Stimulated activated CD8-positive, alpha-beta memory T cell treated with anti-CD3 and anti-CD28 coated beads, Interleukin-4, amount 100 ng/mL, for 1 hour (primary cell): ENCODE measurements at places on chromosomes 6 and 20.
A peak's percentile ranks its signal among the peaks of the same experiment; 100 is the strongest.

DNA sequence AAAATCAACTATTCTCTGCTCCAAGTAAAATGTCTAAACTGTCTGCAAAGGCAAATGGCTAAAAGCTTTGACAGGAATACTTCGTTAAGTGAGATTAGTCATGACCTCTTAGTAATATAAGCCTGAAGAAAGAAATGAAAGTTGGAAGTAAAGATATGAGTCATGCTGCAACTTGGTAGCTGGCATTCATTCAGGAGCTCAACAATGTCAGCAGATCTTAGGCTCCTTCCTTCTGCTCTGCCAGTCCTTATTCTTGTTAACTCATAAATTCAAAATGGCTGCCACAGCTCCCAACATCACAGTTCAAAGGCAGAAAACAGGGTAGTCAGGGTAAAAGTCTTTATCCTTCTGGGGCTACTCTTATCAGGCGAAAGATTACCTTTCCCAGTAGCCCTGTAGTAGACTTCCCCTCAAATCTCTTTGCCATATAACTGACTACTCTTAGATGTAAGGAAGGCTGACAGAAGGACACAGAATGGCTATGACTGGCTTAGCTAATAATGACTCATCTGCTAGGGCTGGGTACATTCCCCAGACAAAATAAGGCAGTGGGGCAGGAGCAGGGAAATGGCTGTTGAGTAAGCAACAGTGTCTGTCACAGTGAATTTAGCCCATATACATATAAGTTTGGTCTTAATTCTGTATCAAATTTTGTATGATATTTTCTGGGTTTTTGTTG, 24.4 kb upstream of the C6orf62 start:
- no peak for DNase-seq

DNA sequence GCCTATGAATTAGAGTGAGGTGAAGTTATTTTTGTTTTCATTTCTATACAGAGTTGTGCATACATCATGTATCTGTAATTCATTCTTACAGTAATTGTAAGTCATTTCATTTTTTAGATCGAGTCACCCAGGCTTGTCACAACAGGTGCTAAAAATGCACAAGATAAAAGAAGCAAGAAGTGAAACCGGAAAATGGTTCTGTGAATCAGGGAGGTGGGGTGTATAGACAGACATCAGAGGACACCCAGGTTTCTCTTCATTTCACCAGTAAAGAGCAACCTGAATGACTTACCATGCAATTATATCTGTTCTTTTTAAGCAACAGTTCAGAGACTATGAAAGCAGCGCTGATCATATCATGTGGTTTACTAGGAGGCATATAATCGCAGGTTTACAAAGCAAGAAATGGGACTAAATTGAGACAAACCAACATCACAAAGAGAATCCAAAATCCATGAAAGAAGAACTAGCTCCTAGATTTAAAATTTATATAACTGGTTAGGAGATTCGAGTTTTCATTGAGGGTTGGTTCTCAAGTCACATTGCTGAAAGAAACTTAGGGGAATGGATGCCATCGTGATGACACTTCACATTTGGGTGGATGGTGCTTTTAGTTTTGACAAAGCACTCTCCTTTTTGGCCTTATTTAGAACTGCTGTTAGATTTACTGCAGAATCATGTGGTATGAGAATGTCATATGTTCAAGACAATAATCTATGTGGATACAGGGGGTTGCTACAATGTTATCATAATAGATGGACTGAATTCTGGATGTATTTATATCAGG, 27.9 kb upstream of the TBC1D7 start:
- DNase-seq = no peak

DNA sequence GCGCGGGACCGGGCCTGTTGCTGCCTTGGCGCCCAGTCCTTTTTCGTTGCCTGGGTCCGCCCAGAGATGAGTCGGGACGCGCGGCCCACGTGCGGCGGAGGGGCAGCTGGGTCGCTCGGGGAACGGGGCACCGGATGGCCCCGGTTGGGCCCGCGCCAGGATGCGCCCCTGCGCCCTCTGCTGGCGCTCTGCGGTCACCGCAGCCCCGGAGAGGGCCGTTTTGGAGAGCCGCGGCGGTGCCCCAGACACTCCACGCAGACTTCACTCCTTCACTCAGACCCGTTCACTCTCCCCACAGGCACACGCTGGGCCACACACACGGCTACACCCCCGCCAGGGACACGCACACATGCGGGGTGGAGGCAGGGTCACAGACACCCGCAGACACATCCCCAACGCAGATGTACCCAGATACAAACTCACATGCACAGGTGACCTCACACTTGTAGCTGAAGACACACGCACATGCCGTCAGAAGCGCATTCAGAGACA, 38.8 kb downstream of the SRC start:
- DNase-seq = peak; percentile 63

GRCh38 chr20:20363434-20363798, 4.5 kb upstream of the INSM1 start:
- no peak for DNase-seq

GRCh38 chr6:12313306-12313991, 23.3 kb downstream of the EDN1 start:
- no peak for DNase-seq

GRCh38 chr6:50602292-50602691, 111.0 kb upstream of the TFAP2D start:
- DNase-seq = no peak

DNA sequence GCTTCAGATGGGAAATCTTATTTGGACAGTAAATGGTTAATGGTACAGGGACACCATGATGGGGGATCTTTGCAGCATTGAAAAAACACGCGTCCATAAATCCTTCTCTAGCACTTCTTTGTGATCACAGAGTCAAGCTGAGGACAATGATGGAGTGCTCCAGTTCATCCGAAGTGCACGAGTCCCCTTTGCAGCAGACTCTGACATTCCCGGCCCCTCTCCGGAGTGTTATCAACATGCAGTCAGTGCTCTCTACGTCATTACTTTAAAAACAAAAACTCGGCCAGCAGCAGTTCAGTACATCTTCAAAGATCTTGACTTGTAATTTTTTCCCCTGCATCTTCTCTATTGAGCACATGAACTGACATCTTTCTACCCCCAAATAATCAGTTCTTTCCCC, 185.5 kb upstream of the AKAP12 start:
- DNase-seq = no peak

DNA sequence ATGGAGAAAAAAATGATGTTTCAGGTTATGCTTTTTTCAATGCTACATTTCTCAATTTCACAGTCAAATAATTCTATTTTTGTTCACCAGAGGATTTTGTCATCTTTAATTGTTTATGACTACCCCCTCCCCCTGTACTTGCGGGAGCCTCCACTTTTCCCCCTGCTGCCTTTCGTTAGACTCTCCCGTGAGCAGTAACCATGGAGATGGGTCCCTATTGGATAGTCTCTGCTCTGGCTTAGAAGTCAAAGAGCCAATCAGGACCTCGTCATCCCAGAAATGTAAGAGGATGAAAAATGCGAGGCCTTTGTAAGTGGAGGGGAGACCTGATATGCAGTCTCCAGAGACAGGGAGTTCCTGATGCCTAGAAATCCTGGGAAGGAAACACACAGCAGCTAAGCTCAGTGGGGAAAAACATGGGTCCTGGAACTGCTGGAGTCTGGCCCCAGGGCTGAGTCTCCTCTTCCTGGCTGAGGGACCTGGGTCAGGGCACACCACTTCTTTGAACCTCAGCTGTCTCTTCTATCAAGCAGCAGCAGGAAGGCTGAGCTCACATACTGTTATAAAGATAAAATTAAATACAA, 298.7 kb downstream of the TSHZ2 start:
- DNase-seq = no peak

GRCh38 chr20:49668181-49668877, 45.3 kb downstream of the B4GALT5 start:
- DNase-seq = peak; percentile 49

- no peak for DNase-seq
Measured at GRCh38 chr6:26474439-26474881, 16.7 kb downstream of the BTN2A1 start.

DNA sequence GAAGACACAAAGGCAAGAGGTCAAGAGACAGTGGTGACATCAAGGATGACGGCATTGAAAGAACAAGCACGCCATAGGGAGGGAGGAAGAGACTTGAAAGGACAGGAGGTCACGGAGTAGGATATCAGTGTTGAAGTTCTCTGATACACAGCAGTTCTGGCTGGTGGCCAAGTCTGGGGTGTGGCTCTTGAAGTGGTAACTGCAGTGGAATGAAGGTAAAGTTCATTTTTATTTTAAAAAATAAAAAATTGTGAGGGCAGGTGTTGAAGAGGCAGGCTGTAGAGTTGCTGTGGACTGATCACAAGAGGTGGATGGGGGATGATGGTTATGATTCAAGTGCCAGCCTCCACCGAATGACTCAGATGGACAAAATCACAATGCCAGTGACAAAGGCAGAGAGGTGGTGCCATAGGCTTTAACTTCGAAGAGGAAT, 53.2 kb upstream of the BMP2 start:
- DNase-seq = no peak

- DNase-seq = no peak
Measured at GRCh38 chr6:13302291-13302690, 26.0 kb downstream of the TBC1D7 start.

DNA sequence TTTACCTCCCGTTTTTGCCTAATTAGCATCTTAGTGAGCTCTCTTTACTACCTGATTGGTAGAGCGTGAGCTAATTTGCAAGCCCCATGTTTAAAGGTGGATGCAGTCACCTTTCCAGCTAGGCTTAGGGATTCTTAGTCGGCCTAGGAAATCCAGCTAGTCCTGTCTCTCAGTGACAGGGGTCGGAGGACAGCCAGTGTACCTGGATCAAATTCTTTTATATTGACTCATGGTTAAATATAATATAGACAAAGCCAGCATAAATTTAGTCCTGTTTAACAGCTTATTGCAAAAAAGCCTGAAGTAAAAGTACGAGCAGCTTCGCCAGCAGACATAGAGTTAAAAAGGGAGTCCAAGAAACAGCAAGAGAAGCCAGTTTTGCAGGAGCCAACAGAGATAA, 12.2 kb upstream of the GSTA3 start:
- no peak for DNase-seq

GRCh38 chr6:70282919-70283461, 19.9 kb downstream of the COL9A1 start:
- DNase-seq = no peak

DNA sequence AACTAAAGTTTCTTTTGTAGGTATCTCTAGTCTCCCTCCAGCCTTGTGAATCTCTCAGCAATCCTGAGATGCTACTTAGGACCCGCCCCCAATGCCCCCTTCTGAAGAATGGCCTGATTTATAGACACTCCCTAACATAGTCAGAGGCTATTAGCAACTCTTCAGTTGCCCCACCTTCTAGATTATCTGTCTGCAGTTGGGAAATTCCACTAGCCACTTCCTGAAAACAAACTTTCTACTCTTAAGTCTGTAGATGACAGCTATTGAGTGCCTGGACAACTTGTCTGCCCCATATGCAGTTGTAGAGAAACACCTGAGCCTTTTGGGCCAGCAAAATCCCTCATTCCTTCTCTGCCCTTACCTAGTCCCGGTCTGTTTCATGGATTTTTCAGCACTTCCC, 188.2 kb upstream of the PREP start:
- no peak for DNase-seq

- DNase-seq = no peak
Measured at GRCh38 chr6:23494367-23494766, 631.6 kb upstream of the NRSN1 start.

DNA sequence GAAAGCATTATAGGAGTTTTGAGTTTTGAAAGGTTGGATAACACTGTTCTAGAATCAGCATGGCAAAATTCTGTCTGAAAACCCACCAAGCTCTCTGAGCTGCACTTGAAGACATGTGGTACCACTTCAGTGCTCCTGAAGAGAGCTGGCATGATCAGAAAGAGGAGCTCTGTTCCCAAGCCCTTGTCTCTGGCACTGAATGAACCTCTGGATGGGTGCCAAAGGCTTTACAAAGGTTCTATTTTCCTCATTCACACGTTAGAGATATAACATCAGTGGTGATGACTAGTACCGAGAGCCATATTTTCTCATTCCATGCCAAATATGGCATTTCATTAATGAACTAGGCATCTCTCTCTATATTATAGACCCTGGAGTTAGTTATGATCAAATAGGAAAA, 301.8 kb upstream of the ID4 start:
- no peak for DNase-seq

DNA sequence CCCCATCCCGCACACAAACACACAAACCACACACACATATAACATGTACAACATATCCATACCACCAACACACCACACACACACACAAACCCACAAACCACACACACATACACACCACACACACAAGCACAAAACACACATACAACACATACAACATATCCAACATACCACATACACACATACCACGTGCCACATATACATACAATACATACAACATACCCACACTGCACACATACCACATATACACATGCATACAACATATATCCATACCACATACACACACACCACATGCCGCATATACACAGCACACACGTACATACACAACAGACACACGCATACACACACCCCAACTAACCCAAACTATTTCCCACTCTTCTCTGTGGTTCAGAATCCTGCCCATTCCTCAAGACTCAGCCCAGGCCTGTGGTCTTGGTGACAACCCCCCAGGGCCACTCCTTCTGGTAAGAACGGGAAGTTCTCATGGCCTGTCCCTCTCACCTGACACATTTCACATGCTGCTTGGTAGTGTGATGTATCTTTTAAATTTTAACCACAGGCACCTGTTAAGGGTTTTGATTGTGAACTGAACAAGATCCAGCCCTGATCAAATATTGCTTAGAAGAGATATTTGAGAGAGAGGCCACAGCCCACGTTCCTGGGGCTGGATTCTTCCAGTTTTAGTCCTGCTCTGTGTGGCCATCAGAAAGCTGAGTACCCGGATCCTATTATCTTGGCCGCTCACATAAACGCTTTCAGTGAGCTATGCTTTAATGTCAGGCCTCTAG, 55.9 kb upstream of the KCNK16 start:
- no peak for DNase-seq

GRCh38 chr6:29376003-29376402, 912 bp upstream of the OR12D3 start:
- no peak for DNase-seq

DNA sequence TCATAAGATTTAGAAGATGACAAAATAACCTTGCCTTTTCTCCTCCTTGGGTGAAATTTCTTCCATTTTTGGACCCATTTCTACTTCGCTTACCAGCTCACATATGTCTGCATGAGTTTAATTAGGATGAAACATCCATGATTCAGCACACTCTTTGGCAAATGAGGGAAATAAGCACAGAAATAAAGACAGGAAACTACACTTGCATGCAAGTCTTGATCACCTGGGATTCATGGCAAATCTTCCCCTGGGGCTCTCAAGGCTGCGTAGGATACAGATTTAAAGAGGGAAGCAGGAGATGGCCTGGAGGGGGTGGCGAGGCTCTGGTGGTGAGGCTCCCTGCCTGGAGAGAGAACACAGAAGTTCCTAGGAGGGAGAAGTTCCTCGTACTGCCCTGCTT, 147.8 kb downstream of the EDN3 start:
- DNase-seq = no peak
